Activated CD4-positive, alpha-beta T cell treated with anti-CD3 and anti-CD28 coated beads, Interleukin-2, amount 10 ng/mL, durations not matched to agents 7 days and 5 days (primary cell): ENCODE measurements at places on chromosomes 2 and 18. TPM values are rescaled to one million over a fixed set of nuclear protein-coding genes. Genes with fewer than 3 reads are reported as not detected.

- no peak for DNase-seq
These were observed 46.6 kb downstream of the KCMF1 start for GRCh38 chr2:85017411-85018048.

PSMD14 gene
- 56.1 TPM for total RNA-seq

DNA sequence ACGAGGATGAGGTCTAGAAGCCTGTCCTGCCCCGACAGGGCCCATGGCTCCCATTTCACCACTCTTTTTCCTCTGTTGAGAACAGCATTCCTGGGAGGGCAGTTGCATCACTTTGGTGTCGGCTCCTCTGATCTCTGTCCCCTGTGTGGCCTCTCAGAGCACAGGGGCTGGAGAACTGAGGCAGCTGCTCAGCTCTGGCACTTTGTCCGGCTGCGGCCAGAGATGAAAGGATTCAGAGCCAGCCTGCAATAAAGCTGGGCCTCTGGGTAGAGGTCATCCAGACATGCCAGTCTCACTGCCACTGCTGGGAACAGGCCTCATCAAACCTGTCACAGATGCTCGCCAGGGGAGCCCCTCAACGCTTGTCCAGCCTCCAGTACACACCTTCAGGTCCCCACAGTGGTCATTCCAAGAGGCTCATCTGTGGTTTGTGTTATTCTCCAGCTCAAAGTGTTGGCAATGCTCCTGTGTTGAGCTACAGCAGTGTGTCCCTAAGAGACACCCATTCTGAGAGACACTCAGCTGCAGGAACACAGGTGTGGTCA is 13.1 kb upstream of the ROCK2 start:
- no peak for DNase-seq

DNA sequence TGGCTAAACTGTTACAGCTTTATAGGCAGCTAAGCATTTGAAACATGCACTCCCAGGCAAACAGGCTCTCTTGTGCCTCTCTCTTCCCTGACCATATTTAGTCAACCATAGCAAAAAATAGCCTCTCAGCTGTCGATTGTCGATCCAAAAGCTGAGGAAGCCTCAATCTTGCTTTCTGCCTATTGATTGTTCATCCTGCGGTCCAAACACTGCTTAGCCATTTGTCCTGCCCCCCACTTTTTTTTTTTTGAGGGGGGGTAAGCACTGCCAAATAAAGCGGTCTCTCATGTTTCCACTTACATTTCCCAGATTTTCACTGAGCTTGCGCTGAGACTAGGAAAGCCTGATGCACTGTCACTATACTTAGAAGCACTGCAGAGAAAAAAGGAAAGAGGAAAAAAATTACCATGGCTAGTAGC is 90.8 kb downstream of the MIB1 start:
- DNase-seq, result no peak

PRKAG3 gene
- total RNA-seq, result not detected
